ENCODE measurements at places on chromosomes 12 and 14. TPM values are rescaled to one million over a fixed set of nuclear protein-coding genes. Genes with fewer than 3 reads are reported as not detected.

TAS2R46 gene
- total RNA-seq, result 1.6 TPM

TRIAP1 gene
- 11.0 TPM for total RNA-seq

DNA sequence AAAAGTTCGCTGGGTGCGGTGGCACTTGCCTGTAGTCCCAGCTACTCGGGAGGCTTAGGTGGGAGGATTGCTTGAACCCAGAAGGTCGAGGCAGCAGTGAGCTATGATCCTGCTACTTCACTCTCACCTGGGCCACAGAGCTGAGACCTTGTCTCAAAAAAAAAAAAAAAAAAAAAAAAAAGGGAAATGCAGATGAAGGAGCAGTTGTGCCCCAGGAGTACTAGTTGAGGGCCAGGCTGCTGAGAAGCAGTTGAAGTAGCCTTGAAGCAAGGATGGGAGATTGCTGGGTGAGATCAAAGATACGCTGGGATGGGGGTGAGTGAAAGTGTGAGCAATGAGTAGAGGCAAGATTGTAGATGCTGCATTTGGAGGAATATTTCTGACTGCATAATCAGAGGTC is 93.4 kb upstream of the DNM1L start:
- no peak for DNase-seq

CATSPERB gene
- total RNA-seq, result 4.1 TPM

ANO2 gene
- total RNA-seq, result 4.1 TPM

DNA sequence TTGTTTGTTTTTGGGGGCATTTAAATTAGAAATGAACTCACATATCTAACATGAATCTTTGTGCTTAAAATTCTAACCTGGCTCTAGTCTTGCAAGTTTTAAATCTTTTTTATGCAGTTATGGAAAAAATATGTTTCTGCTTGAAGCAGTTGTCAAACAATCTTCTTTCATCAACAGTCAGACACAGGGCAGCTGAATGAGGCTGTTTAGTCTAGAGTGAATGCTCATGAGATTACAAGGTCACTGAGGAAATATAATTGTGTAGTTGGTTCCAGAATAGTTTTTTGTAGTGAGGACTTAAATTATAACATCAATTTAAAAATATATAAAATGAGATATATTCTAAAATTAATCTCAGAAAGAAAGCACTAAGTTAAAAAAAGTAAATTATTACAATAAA is 76.5 kb downstream of the TRMT5 start:
- DNase-seq, result no peak

EPYC gene
- total RNA-seq, result not detected

DNA sequence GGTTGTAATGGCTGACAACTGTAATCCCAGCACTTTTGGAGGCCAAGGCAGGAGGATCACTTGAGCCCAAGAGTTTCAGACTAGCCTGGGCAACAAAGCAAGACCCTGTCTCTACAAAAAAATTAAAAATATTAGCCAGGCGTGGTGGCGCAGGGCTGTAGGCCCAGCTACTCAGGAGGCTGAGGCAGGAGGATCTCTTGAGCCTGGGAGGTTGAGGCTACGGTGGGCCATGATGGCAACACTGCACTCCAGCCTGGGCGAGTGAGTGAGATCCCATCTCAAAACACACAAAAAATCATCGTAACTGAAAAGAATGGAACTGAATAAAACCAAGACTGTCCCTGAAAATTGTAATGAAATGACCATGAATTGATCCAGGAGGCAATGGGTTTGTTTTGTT is 6.1 kb downstream of the CAMKK2 start:
- DNase-seq, result no peak

ERP27 gene
- not detected for total RNA-seq

- DNase-seq, result no peak
These were observed 119.0 kb upstream of the SLC38A2 start for GRCh38 chr12:46491548-46491947.

- no peak for DNase-seq
These were observed 24.8 kb downstream of the SLC39A9 start for GRCh38 chr14:69423279-69423678.

DNA sequence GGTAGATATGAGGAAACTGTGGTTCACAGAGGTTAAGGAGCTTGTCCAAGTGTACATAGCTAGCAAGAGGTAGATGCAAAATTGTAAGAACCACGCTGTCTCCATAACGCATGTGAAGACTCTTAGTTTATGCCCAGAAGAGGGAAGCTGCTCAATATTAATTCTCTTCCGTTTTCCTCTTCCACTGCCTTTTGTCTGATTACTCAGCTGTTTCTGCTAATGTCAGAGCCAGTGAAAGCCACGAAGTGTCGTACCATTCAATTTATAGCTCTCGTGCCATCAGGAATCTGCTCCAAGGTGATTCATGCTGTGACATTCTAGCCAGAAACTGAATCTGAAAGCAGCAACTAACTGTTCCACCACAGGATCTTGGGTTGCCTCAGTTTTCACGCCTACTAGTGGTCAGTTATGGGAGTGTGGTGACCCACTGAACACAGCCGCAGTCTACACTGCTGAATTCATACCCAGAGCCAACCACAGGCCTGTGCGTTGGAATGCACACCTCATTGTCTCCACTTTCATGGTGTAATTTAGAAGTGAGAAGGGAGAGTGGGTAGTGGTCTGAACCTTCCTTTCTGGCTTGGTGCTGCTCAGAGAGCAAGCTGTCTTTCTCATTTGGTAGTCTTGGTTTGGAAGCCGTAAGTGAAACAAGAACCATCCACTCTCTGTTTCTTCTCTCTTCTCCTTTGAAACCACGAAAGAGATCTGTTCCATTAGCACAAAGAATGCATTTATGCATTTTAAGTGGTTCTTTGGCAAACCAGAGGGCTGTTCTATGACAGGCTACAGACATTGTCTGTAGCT is 74.2 kb upstream of the NAP1L1 start:
- no peak for DNase-seq

GRCh38 chr14:66284346-66284745 is 201.8 kb upstream of the CCDC196 start:
- no peak for DNase-seq

DNA sequence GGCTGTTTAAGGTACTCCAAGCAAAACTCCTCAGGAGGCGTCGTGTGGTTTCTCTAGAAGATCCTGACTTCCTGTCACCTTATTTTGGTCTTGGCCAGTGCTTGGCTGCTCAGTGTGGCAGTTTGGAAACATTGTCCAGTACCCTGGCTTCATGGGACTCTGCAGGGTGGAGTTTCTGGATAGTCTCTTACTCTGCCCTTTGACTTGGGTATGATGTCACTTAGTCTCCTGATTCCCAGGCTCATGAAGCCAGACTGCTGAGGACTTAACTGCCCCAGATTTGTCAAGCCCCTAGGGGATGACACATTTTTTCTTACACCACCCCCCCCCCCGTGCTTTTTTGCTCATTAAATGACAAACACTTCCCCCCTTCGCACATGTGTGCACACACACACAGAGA is 82.7 kb downstream of the ADCK1 start:
- no peak for DNase-seq

DNA sequence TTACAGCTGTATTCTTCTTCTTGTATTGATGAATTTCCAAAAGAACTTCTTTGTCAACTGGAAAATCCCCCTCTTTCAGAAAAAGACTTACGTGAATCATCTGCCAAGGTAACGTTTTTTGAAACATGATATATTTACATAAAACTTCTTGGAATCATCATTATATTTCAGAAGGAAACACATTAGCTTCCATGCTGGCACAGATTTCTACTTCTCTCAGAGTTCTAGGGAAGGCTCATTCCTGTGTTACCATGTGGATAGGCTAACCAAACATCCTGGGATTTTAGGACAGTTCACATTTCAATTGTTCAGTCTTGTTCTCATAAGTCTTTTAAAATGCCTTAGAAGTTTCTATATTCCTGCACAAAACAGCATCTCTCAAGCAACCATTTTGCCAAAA is 120.3 kb upstream of the NEDD1 start:
- DNase-seq, result no peak

DNA sequence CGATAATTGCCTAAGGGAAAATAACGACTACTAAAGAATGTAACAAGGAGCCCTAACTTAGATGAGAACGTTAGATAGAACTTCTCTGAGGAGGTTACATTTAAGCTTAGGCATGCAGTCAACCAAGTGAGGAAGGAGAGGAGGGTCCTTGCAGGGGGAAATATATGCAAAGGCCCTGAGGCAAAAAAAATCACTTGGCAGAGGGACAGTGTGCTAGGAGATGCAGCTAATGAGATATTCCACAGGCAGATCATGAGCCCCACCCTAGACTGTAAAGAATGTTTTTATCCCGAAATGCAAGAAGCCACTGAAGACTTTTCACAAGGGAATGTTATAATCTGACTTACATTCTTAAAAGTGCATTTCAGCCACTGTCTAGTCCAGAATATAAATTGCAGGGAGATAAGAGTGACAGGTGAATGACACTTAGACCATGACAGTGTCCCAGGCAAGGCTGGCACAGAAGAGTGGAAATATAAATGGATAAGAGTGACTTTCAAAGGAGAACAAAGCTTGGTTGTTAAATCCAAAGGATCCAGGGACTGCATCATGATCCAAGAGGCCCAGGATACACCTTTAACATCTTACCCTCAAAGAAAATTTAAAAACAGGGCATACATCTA is 61.0 kb downstream of the PPM1H start:
- DNase-seq, result no peak

DNA sequence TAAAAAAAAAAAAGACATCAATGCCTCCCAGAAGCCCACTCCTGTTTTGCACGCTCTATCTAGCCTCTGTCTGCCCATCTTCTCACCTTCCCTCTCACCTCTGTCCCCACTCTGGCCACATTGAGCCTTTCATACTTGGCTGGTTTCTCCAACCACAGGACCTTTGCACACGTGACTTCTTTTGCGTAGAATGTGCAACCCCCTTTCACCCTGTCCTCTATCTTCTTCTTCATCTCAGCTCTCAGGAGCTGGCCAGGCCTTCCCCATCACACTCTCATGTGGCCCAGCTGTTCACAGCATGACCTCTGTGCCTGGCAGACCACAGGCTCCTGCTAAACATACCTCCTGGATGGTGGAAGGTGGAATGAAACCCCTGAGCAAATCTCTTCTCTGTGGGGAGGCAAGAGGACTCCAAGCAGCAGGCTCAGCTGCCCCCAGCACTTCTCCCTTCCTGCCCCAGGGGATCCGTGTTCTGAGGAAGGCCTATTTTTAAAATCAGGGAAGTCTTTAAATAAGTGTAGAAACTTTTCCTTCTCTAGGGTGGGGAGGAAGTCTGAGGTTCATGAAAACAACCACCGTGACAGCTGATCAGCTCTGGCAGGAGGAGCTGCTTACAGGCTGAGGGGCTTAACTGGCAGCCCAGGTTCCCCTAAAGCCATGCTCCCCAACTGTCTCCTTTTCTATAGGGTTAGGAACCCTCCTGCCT is 11.6 kb downstream of the HVCN1 start:
- no peak for DNase-seq

MYO1H gene
- total RNA-seq, result under 0.01 TPM

- no peak for DNase-seq
These were observed 7.1 kb downstream of the PTHLH start for GRCh38 chr12:27965411-27965810.

ZNF10 gene
- 32.6 TPM for total RNA-seq

SHMT2 gene
- 28.9 TPM for total RNA-seq

TMEM19 gene
- total RNA-seq, result 69.7 TPM

- no peak for DNase-seq
These were observed 2.5 kb downstream of the AJUBA start for GRCh38 chr14:22979748-22980392.

DNA sequence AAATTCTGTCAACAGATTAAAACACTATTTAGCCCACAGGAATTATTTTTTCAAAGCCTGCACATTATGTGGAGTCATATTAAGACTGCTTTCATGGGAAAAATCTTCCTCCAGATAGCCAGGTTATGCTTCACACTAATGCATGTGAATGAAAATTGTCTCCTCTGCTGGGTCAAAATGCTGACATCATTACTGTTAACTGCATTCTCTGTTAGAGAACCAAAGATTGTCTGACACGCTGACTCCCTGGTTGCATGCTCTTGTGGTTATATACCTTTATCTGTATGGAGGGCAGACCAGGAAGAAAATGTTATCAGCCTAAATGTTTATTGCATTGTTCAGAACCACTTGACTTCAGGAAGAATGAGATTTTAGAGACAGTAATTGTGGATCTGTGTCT is 432.2 kb upstream of the MDGA2 start:
- no peak for DNase-seq

FOXM1 gene
- total RNA-seq, result 0.82 TPM

DNA sequence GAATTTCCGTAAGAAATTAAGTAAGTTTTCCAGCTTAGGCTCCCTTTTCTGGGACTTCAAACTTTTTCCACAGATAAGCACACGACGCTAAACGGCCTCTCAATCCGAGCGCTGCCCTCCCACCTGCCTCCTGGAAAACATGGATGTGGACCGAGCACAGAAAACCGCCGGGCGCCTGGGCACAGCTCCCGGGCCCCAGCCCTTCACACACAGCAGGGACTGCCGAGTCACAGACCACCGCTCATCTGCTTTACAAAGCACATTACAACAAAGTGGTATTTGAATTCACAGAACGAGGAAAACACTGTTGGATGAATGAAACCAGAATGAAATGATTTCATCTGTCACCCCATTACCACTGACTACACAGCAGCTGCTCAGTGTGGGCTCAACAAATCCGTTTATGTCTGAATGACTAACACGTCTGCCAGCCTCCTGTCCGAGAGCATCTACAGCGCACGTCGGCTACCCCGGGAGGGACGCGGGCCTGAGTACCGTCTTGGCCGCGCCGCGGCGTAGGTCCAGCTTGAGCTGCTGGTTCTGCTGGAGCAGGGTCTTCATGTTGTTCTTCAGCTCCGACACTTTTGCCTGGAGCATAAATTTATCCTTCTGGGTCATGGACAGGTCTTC is 13.1 kb upstream of the ANKLE2 start:
- DNase-seq, result peak; percentile 59

GRCh38 chr12:3604748-3605586 is 114.0 kb downstream of the PRMT8 start:
- DNase-seq, result no peak

DNA sequence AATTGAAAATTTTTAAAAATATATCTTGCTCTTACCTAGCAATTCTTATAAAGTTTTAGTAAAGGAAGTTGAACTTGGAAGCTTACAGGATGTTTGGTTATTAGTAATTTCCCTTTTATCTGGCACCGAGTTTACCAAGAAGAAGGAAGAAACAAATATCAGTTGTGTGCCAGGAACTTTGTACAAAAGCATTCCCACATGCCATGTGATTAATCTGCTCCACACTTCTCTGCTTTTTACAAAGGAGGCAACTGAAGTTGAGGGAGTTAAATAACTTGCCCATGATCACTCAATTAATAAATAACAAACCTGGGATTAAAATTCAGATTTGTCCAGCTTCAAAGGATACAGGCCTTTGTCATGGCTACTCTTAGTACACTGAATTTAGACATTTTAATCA is 122.5 kb upstream of the BCAT1 start:
- no peak for DNase-seq

STAT6 gene
- total RNA-seq, result 2.4 TPM

SERPINA3 gene
- total RNA-seq, result not detected
